ENCODE measurements at places on chromosomes 4 and X. TPM values are rescaled to one million over a fixed set of nuclear protein-coding genes. Genes with fewer than 3 reads are reported as not detected.
A peak's percentile ranks its signal among the peaks of the same experiment; 100 is the strongest.

GRCh38 chr4:155953151-155954117, at the start of gene CTSO:
Gene CTSO (minus strand): TSS chr4:155953866. CDS start chr4:155953847, 19 bp downstream.
- no peaks in the 10 kb centered on the region for H3K27me3 ChIP-seq
- peaks cover 4% of the 10 kb centered on the region for H3K4me1 ChIP-seq
- peak; percentile 73 for DNase-seq
- H3K4me3 ChIP-seq = peak within 1 kb of the TSS; percentile 76
- H3K27ac ChIP-seq = peak within 1 kb of the TSS; percentile 99

DNA sequence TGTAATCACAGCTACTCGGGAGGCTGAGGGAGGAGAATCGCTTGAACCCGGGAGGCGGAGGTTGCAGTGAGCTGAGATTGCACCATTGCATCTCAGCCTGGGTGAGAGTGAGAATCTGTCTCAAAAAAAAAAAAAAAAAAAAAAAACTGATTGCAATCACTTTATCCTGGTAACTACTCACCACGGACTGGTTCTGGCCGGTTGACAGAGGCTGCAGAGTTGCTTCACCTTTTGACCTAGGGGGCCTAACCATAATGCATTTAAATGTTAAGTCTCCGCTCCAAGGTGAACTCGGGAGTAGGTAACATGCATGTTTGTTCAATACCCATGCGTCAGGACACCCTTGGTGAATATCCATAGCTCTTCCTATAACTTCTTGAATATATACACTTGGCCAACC, 1.8 kb downstream of the PPP2R3B start:
- peaks cover 11% of the 10 kb centered on the region for H3K4me1 ChIP-seq
- no peak overlapping the region for H3K4me3 ChIP-seq

- no peak for DNase-seq
- H3K27me3 ChIP-seq = no peaks in the 10 kb centered on the region
- H3K27ac ChIP-seq = no peak overlapping the region
- H3K36me3 ChIP-seq = no peaks in the 10 kb centered on the region
- no peaks in the 10 kb centered on the region for H3K4me1 ChIP-seq
- no peak overlapping the region for H3K4me3 ChIP-seq
Observed at GRCh38 chr4:142311916-142312315, 534.2 kb downstream of the INPP4B start.

Gene CSTF2
- polyA plus RNA-seq = 13.1 TPM

Gene SOX3
- polyA plus RNA-seq = not detected

- peak overlapping the region; percentile 8 for H3K27ac ChIP-seq
- no peak overlapping the region for H3K4me3 ChIP-seq
- H3K27me3 ChIP-seq = no peaks in the 10 kb centered on the region
Observed at GRCh38 chrX:10612215-10612614, 8.2 kb downstream of the MID1 start.

Gene VCX3A
- polyA plus RNA-seq = not detected

DNA sequence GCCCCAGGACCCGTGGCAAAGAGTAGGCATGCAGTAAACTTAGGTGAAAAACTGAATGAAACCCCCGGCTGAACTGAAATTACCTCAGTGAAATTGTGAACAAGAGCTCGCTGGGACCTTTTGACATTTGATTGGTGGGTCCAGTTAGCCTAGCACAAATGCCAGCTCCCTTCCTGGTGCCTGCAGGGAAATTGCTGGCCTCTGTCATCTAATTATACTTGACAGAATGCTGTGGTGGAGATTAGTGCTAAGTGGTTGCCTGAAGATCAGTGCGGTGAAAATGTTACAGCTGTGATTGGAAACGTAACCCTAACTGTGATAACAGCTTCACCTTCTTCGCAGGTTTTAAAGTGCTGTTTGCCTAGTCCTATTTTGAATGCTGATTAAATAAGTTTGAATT, 43.0 kb downstream of the ADD1 start:
- no peaks in the 10 kb centered on the region for H3K27me3 ChIP-seq
- peaks cover 48% of the 10 kb centered on the region for H3K36me3 ChIP-seq
- no peak overlapping the region for H3K27ac ChIP-seq
- H3K4me3 ChIP-seq = no peak overlapping the region
- H3K4me1 ChIP-seq = peaks cover 6% of the 10 kb centered on the region
- DNase-seq = no peak

GRCh38 chrX:149807747-149808458, 26.2 kb downstream of the MAGEA9 start:
- no peaks in the 10 kb centered on the region for H3K27me3 ChIP-seq
- no peaks in the 10 kb centered on the region for H3K4me1 ChIP-seq
- no peaks in the 10 kb centered on the region for H3K36me3 ChIP-seq
- no peak overlapping the region for H3K27ac ChIP-seq
- no peak overlapping the region for H3K4me3 ChIP-seq

DNA sequence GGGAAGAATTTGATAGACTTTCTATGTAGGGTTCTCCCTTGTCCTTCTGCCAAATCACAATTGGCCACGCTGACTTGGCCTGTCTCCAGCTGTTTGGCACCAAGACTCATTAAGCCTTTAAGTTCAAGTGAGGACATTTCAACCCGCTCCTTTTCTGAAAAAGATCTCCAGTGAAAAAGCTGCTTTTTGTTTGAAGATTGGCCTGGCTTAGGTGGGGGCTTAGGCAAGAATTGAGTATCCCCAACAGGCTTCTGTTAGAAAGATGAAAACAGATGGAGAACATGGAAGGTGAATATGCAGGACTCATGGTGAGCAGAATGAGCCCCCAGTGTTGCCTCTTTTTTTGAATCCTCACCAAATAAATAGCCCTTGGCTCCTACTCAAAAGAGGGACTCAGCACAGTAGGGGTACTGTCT, 28.5 kb upstream of the LIMCH1 start:
- DNase-seq = peak; percentile 44
- no peak overlapping the region for H3K4me3 ChIP-seq
- H3K4me1 ChIP-seq = peaks cover 11% of the 10 kb centered on the region
- no peaks in the 10 kb centered on the region for H3K36me3 ChIP-seq
- H3K27me3 ChIP-seq = no peaks in the 10 kb centered on the region

DNA sequence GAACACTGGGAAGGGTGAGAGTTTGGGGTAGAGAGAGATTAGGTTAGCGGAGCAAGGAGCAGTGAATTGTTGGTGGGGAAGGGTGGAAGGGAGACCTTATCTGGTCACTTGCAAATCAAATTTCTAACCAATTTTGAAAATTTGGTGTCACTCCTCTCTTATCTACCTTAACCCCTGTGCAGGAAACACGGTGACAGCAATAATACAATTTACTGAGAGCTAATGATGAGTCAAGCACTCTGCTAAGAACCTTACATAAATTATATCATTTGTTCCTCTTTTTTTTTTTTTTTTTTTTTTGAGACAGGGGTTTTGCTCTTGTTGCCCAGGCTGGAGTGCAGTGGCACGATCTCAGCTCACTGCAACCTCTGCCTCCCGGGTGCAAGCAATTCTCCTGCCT, 116.4 kb downstream of the C4orf51 start:
- no peaks in the 10 kb centered on the region for H3K27me3 ChIP-seq
- no peaks in the 10 kb centered on the region for H3K4me1 ChIP-seq
- no peak overlapping the region for H3K4me3 ChIP-seq
- H3K36me3 ChIP-seq = no peaks in the 10 kb centered on the region

GRCh38 chr4:145934434-145935047, 4.1 kb downstream of the ZNF827 start:
- H3K36me3 ChIP-seq = no peaks in the 10 kb centered on the region
- H3K4me3 ChIP-seq = no peak overlapping the region
- peaks cover 5% of the 10 kb centered on the region for H3K4me1 ChIP-seq
- DNase-seq = no peak

- H3K4me3 ChIP-seq = peak overlapping the region; percentile 41
- DNase-seq = no peak
- no peak overlapping the region for H3K27ac ChIP-seq
- no peaks in the 10 kb centered on the region for H3K27me3 ChIP-seq
- H3K4me1 ChIP-seq = peaks cover 4% of the 10 kb centered on the region
Observed at GRCh38 chr4:174119830-174120229, 163.6 kb downstream of the FBXO8 start.

Gene CNKSR2
- polyA plus RNA-seq = 0.07 TPM

DNA sequence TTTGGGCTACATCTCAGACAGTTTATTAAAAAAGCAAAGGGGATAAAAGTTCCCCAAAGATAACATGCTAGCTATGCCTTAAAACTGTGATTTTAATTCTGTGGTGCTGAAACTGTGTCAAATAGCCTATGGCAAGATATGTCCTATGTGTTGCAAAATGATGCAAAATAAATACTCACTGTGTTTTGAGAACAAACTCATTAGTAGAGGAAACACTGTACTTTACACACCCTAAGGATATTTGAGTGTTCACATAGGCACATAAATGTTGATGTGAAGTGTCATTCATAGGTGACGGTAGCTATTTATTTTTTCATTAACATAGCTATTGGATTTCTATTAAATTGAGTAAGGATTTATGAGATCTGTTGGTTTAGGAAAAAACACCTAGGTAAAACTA, 351.9 kb downstream of the FAT4 start:
- H3K4me3 ChIP-seq = no peak overlapping the region
- no peaks in the 10 kb centered on the region for H3K27me3 ChIP-seq
- no peak overlapping the region for H3K27ac ChIP-seq
- no peak for DNase-seq
- H3K36me3 ChIP-seq = no peaks in the 10 kb centered on the region

GRCh38 chr4:110020139-110020538, 107.5 kb downstream of the EGF start:
- no peak for DNase-seq
- no peak overlapping the region for H3K27ac ChIP-seq
- no peaks in the 10 kb centered on the region for H3K4me1 ChIP-seq
- H3K4me3 ChIP-seq = no peak overlapping the region
- no peaks in the 10 kb centered on the region for H3K36me3 ChIP-seq
- H3K27me3 ChIP-seq = no peaks in the 10 kb centered on the region

GRCh38 chrX:148043271-148043855, 62.2 kb downstream of the FMR1NB start:
- no peaks in the 10 kb centered on the region for H3K36me3 ChIP-seq
- DNase-seq = no peak
- no peaks in the 10 kb centered on the region for H3K4me1 ChIP-seq

DNA sequence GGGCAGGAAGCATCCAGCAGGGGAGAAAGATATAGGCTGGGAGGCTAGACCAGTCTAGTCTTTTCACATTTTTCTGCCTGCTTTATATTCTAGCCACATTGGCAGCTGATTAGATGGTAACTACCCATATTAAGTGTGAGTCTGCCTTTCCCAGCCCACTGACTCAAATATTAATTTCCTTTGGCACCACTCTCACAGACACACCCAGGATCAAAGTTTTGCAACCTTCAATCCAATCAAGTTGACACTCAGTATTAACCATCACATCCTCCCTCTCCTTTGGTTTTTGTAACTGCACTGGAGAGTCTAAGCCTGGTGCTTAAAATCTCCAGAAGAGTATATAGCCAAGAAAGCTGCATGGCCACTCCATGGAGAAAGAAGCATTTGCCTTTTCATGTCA, 560.4 kb downstream of the GRXCR1 start:
- no peak overlapping the region for H3K27ac ChIP-seq
- no peaks in the 10 kb centered on the region for H3K4me1 ChIP-seq
- no peaks in the 10 kb centered on the region for H3K36me3 ChIP-seq
- no peak overlapping the region for H3K4me3 ChIP-seq
- DNase-seq = no peak

- H3K27ac ChIP-seq = no peak overlapping the region
- no peak overlapping the region for H3K4me3 ChIP-seq
- H3K4me1 ChIP-seq = no peaks in the 10 kb centered on the region
Observed at GRCh38 chr4:110296892-110297291, 98.5 kb upstream of the ELOVL6 start.

Measured in heart left ventricle (tissue), 16 donors.